ENCODE measurements at places on chromosomes 4 and X.
A peak's percentile ranks its signal among the peaks of the same experiment; 100 is the strongest.

DNA sequence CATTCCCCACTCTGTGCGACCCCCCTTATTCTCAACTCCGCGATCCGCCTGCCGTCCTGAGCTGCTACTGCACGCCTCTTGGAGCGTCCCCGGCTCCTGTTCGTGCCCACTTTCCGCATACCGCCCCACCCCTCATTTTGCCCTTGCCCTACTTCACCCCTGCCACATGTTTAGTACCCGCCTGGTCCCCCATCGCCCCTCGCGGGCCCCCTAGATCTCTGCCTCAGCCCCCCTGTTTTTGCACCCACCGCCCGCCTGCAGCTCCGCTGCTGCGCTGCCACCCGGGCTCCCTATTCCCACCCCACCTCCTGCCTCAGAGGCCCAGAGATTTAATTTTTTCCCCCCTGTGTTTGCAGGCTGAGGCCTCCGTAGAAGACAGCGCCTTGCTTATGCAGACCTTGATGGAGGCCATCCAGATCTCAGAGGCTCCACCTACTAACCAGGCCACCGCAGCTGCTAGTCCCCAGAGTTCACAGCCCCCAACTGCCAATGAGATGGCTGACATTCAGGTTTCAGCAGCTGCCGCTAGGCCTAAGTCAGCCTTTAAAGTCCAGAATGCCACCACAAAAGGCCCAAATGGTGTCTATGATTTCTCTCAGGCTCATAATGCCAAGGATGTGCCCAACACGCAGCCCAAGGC is 1.4 kb downstream of the MAGED1 start:
- peak; percentile 7 for DNase-seq

GRCh38 chr4:169655401-169655800 is 35.0 kb downstream of the CLCN3 start:
- no peak for DNase-seq

GRCh38 chr4:41418444-41418843 is 119.5 kb upstream of the LIMCH1 start:
- DNase-seq: no peak

DNA sequence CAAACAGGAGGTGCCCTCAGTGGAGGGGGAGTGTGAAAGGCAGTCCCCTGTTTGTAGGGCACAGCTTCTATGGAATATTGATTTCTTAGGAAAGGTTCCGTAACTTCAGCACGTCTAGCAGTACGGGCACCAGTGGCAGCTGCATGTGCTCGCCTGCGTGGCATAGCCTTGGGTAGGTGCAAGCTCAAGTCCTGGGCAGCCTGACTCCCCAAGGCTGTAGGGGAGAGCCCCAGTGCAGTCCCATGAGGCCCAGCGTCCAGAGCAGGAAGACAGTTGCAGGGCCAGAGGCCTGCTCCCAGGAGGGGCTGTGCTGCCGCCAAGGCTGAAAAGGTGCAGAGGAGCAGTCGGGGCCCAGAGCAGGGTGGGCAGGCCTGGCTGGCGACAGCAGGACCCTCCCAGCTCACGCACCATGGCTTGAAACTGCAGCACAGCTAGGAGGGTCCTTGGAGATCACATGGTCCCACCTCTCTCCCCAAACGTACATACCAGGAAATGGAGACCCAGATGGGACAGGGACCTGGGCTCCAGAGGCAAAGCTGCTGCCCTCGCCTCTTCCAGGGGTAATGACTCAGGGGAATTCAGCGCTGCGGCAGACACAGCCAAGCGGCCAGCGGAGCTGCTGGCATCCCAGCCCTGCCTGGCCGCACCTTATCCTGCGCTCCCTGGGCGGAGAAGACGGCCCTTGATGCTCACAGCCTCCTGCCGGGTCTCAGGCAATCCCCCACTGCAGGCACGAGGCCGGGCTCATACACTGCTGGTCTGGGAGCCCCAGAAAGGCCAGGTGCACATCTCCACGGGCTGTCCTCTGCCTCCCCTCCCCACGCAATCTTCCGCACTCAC is 6.0 kb upstream of the DUSP9 start:
- DNase-seq: no peak

DNA sequence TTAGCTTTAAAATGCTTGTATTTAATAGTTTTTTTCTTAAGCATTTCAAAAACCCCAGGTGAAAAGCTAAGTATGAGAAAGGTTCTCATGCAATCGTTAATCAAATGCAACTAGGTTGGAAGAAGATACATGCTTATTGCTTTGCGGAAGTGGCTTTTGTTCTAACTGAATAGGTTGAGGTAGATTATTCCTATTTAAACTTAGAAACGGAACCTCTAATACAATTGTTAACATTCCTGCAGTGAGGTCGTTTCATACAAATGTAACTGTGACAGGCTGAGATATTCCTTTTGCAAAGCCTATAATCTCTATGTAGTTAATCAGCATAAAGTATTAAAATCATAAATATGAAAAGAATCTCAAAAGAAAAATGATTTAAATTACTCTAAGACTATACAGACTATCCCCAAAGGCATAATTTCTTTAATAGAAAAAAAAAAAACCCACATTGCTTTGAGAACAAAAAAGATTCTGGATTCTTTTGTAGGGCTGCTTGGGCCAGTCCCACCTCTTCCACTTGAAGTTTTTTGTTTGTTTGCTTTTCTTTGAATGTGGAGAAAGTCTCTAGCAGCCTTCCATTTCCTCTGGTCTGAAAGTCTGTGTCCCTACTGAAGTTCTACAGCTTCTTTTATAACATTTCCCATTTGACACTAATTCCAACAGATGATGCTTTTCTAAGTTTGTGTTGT is 25.6 kb upstream of the SORBS2 start:
- no peak for DNase-seq

GRCh38 chrX:28880136-28880535 is 292.9 kb downstream of the IL1RAPL1 start:
- DNase-seq: no peak

GRCh38 chrX:51395810-51396728 is 63.4 kb downstream of the NUDT10 start:
- peak; percentile 31 for DNase-seq

DNA sequence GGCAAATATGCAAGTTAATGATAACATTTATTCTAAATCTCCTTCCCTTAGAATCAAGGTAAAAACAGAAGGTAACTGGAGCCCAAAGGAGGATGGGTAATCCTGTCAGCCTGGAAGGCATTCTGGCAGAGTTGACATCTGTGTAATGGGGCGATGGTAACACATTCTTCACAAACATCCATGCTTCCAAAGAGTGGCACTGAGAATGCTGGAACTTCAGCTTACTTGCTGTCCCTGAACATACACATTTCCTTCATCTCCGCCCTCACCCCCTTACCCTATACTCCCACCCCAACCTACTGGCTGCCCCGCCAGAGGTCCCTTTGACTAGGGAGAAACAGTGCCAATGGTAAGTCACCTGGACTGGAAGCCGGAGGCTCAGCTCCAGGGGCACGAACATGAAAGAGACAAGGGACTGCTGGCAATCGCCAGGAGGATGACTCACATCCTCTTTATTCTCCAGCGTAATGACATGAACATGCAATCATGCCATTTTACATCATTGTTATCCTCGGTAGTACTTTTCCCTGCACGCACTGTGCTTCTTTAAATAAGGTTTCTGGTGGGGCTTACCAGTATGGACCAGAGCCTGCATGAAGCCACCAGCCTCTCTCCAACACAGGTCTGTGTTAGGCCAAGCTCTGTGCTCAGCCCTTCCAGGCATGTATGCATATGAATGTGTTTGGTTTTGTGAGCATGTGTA is 694.2 kb upstream of the TENM3 start:
- no peak for DNase-seq

GRCh38 chr4:48090621-48091020 is 43.4 kb downstream of the TXK start:
- DNase-seq: no peak

DNA sequence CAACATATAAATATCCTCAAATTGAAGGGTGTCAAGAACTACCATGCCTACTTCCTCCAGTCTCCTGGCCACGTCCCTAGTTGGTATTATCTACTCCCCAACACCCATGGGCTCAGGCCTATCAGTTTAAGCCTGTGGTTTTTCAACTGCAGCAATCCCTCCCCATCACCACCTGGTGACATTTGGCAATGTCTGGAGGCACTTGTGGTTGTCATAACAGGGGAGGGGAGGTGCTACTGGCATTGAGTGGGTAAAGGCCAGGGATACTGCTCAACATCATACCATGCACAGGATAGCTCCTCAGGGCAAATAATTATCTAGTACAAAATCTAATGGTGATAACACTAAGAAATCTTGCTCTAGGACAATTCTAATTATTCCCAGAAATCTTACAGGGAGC is 95.3 kb downstream of the COMMD8 start:
- DNase-seq: no peak

DNA sequence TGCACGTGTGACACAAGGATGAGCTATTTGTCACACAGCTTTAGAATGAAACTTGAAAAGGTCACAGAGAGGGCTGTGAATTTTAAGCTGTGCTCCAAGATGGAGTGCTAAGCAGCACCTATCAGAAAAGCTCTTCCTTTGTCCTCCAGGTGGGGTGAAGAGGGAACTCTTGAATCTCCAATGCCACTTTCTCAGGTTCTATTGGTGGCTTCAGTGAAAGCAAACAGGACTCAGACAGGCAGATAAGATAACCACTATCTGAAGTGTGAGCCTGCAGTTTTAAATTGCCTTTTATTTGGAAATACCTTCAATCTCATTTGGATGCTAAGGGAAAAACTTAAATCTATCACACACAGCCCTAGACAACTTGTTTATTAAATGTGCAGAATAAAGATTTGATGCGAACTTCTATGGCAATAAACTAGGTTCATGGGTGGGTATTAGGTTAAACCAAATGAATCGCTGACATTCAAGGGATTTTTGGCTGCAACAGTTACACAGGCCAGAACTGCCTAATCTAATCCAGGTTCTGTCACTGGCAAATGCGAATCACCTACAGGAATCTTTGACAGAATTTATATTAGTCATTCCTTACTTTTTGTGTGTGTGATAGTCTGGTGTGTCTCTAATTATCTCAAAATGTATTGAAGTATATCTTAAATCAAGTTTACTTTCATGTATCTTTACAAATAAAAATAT is 13.6 kb upstream of the PDGFRA start:
- DNase-seq: no peak

DNA sequence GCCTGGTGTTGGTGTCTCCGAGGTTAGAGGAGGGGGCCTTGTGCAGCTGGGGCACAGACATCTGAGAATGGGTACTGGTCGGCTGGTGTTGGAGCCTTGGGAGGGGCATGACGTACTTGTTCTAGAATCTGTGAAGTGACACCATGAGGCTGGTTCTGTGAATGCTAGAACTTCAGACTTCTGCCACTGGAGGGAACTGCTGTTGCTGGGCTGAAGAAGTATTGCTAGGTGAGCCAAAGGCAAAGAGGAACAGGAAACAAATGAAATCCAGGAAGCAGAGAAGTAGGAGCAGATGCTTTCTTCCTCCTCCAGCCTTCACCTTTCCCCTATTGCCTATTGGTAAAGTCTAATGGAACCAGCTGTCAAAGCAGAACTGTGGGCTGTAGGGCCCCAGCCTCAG is 120.9 kb upstream of the DDIT4L start:
- DNase-seq: no peak

- no peak for DNase-seq
Measured at GRCh38 chr4:14856062-14856933, 146.0 kb upstream of the CPEB2 start.

All from effector CD8-positive, alpha-beta T cell (primary cell).